NCI-H526 (cell line): ENCODE measurements at places on chromosomes 5 and 9.

GRCh38 chr9:27125030-27125429 lies 16.0 kb downstream of the TEK start:
- DNase-seq = no peak

DNA sequence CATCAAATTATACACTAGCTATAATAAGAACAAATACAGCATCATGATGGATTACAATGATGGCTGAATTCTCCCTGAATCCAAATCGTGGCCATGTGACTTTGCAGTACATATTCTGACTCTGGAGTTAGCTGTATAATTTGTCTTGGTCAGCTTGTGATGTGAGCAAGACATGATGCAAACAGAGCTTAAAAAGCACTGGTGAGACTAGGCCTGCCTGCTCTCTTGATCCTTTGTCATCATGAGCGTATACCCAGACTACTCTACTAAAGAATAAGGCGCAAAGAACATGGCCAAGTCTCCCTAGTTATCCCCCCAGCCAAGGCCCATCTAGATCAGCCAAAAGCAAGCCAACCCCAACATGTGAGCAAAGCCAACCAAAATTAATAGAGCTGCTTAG lies 34.7 kb upstream of the IFNE start:
- DNase-seq = no peak

DNA sequence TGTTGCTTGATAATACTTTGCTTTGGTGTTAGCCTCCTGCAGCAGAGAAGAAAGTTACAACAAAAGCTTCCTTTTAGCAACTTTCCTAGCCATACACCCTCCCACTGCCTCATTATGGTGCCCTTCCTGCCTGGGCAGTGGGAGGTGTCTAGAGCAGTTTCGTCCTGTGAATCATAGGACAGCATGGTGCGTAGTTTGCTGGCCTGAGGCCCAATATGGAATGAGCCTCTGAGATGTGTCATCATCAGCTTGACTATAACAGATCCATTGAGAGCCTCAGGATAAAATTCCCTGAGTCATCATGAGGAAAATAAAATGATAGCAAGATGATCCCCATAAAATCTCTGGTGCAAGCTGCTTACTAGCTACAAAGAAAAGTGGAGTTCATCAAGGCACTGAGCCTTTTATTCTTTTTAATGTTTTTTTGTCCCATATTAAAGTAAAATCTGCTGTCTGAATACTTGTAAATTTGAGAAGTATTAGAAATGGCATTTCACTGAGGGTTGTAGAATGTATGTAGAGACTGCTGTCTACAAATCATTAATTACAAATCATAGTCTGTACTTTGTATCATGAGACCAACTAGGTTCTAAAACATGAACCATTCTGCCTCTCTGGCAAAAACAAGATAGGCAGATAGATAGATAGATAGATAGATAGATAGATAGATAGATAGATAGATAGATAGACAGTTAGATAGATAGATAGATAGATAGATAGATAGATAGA lies 303.0 kb upstream of the PDE4D start:
- no peak for DNase-seq

DNA sequence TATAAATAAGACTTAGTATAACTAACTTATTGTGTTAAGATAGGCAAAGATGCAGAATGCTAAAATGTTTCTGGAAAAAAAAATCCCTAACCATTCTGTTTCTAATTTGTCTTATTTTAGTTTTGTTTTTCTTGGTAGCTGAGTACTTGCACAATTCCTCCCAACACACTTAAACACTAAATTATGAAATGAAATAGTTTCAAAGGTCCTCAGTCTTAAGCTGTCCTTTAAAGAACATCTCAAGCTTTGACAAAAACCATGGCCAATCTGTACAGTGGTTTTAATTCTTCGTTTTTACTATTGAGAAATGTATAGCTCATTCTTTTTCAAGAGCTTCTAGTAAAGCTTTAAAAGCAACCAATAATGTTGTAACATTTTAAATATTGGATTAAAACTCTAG lies 171.5 kb downstream of the EDIL3 start:
- DNase-seq = no peak

- DNase-seq = no peak
These were observed 53.3 kb downstream of the SETX start for GRCh38 chr9:132301521-132301920.

- peak; percentile 28 for DNase-seq
These were observed 1.5 kb downstream of the CDC42SE2 start for GRCh38 chr5:131265311-131265803.

DNA sequence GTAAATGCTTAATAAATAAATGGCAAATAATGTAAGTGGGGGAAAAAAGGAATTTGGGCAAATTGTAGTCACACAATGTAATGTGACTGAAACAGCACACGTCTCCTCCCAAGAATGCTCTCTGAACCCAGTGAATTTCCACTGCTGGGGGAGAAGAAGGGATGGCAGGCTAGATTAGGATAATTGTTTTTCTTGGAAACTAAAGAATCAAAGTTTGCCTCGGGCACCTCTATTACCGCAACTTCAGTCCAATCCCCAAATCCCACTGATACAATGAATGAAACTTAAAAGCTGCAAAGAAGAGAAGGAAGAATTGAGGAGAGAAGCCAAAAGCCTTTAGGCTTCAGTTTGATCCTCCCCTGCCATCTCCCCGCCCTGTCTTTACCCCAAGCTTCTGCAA lies 423.2 kb upstream of the PAPPA start:
- no peak for DNase-seq

DNA sequence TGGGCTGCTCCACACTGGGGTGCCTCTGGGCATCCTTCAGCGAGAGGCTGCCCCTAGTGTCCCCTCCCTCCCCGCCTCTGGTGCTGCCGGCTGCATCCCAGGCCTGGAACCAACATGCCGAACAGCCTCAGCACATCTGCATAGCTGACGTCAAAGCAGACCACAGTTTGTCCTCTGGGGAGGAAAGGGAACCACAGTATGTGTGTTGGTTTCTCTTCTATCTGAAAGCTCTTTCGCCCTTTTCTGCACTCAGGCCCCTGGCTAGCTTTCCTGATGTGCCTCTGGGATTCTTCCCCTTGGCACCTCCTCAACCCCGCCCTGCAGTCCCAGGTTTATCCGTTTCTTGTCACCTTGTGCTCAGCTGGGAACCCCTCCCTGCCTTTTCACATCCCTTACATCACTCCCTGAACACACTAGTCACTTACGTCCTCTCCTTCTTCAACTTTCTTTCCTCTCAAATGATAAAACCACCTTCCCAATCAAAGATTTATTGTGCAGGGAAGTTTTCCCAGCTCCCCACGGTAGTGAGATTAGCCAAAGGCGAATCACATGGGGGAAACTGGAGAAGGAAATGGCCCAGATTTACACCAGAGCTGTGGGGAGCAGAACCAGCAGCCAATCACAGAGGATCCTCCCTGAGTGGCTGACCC lies 35.5 kb upstream of the B4GALT1 start:
- peak; percentile 10 for DNase-seq

GRCh38 chr5:1633605-1634336 lies 110.0 kb upstream of the LPCAT1 start:
- peak; percentile 85 for DNase-seq

- no peak for DNase-seq
These were observed 38.9 kb upstream of the STXBP1 start for GRCh38 chr9:127572961-127573721.

DNA sequence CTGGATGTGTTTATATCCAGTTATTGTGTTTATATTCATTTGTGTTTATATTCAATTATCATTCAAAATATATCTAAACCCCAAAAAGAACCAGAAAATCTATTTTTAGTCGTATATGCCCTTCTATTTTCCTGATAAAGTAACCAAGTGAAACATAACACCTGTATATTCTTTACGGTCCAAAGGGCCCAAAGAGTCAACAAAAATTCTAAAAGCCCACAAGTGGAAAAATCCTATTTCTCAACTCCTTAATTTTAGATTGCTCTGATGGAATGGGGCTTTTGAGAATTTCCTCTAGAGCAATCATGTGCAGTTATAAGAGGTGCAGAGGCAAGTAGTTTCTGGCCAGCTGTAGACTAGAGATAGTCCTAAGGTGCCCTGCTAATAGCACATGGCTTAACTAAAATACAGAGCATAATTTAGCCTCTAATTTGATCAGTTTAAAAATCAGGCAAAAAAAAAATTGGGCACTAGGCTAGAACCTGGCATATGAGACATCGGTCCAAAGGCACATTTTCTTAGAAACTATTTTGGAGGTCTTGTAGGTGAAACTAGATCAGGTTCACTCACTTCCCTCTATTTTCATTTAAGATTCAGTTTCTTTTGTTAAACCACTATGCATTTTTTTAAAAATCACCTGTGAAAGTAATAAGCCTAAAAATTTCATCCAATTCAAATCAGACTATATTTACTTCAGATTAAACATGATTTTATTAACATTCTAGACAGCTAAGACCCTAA lies 256.0 kb downstream of the FBXL17 start:
- DNase-seq = no peak

- no peak for DNase-seq
These were observed 324.3 kb downstream of the GABRG2 start for GRCh38 chr5:162391833-162392232.

GRCh38 chr9:84839541-84839940 lies 170.0 kb downstream of the NTRK2 start:
- no peak for DNase-seq

DNA sequence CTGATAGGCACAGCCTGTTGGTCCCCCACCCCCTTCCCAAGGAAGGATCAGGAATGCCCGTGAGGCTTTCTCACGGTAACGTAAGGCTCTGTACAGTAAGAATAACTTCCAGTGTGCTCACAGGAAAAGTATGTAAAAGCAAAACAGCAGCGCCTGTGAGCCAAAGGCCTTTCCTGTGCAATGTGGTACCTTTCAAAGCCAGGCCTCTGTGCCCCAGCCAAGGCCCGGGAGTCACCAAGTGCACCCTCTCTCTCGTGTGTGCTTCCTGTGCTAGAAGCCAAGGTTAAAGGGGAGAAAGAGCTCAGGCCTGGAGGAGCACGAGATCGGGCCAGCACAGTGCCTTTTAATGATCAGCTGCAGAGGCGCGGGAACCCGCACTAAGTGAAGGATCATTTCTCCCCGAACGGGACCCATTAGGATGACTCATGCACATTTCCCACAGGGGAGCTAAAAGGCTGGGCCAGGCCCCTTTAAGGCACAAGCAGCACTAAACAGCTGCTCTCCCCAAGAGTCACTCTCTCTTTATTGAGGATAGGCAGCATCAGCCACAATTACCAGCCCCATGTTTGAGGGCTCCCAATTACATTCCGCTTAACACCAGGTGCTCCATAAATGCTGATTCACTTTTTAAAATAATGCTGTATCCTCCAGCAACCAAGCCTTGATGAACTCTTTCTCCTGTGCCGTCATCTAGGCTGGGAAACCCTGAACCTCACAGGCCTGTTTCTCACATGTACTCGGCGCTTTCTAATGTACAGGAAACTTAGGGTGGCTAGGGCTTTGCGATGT lies 42.8 kb downstream of the SHB start:
- no peak for DNase-seq

- DNase-seq = no peak
These were observed 10.4 kb upstream of the AFAP1L1 start for GRCh38 chr5:149261246-149261645.

DNA sequence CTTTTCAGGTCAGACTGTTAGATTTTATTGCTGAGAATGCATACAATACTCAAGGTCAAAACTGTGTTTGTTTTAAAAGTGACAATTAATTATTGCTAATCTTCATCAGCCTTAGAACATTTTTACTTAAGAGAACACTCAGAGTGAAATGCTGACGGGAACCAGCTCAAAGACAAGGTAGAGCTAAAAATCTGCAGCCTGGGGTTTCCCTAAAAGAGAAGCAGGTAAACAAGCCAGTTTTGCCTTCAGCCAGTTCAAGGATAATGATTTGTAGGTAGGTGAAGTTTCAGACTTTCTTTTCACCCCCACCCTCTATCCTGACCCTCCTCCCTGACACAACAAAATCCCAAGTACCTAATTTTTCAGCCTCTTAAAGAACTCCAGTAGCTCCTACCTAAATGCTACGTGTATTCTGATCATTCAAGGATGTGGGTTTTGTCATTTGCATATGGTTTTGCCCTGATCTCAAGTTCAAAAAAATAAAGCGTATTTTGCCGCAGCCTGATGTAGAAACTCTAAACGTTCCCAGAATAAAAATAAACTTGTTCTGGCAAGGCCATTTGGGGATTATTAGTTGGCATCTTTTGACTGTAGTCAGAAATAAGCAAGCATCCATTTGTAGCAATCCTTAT lies 407.2 kb downstream of the EFNA5 start:
- DNase-seq = no peak

DNA sequence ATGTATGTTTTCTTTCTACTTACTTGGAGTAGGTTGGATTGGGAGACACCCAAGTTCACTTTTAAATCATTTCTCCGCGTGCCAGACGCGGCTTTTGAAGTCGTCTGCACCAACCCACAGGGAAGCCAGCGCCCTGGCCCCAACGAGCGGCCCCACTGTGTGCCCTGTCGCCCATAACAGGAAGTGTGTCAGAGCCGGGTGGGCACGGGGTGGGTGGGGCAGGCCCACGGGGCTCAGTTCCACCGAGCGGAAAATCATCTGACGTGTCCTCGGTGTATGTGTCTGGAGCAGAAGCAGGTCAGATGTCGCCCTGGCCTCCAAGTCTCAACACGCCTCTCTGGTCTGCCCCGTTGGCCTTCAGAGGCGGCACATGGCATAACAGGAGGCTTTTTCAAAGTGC lies 22.7 kb upstream of the SMIM23 start:
- no peak for DNase-seq

GRCh38 chr9:8365466-8366160 lies 566.0 kb upstream of the DMAC1 start:
- DNase-seq = no peak

DNA sequence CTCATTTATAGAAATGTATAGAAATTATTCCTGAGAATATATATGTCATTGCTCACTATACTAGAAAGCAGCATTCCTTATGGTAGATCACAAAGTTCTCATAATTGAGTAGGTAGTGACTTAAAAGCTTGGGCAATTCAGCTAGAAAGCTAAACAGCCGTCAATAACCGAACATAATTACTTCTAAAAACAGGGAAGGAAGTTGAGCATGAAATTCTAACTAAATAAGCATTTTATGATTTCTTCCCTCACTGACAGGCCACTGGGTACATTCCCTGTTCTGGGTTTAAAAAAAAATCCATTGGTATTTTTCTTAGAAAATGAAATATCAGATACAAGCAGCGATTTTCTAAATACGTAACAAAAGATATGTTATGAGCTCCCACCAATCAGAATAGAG lies 91.1 kb upstream of the DAB2 start:
- DNase-seq = no peak

DNA sequence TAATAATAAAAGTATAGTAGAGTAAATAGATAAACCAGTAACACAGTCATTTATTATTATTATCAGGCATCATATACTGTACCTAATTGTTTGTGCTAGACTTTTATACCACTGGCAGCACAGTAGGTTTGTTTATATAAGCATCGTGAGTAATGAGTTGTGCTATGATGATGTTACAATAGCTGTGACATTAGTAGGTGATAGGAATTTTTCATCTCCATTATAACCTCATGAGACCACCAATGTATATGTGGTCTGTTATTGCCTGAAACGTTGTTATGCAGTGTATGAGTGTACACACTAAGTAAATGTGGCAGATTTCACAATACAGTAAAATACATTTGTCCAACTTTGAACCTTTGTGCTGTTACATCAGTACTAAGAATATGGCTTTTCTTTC lies 72.7 kb upstream of the SPATA31D4 start:
- no peak for DNase-seq
